ENCODE measurements at places on chromosomes 13 and 19.

GRCh38 chr13:60395971-60396782 lies 843 bp upstream of the TDRD3 start:
- H3K36me3 ChIP-seq = no peaks in the 10 kb centered on the region
- H3K27me3 ChIP-seq = no peaks in the 10 kb centered on the region
- H3K4me3 ChIP-seq = peak overlapping the region; percentile 84
- H3K27ac ChIP-seq = peak overlapping the region; percentile 89

DNA sequence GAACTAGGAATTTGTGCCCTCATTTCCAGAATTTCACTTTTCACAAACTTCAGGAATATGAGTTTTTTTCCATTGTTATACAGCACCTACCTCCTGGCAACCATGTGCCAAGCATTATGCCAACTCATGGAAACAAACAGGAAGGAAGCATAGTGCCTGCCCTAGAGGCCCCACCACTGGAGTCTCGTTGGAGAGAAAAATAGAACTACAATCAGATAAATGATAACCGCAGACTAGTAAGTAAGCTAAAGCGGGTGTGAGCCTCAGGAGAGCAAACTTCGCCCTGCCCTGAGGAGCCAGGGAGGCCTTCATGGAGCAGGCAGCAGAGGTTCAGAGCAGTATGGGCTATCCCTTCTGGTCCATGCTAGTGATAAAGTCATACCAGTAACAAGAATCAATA lies 75.9 kb downstream of the FRY start:
- H3K4me1 ChIP-seq = no peaks in the 10 kb centered on the region
- no peak overlapping the region for H3K27ac ChIP-seq
- no peak for DNase-seq
- H3K27me3 ChIP-seq = no peaks in the 10 kb centered on the region

DNA sequence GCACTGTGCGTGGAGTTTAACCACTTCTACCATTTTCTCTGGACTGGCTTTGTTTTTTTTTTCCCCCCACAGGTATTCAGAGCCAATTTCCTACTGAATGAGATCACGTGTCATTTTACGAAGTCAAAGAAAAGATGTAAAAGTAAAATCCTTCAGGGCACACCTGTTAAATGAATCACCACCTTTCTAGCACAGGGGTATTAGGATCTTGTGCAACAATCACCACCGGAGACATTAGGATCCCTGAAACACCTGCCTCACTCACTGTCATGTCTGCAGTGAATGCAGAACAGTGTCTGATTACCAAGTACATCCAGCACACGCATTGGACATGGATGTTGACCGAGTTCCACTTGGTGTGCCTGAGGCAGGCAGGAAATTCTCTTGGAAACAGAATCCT lies 17.2 kb downstream of the BRD4 start:
- H3K27ac ChIP-seq = no peak overlapping the region
- DNase-seq = no peak
- H3K27me3 ChIP-seq = no peaks in the 10 kb centered on the region
- H3K4me3 ChIP-seq = no peak overlapping the region
- no peaks in the 10 kb centered on the region for H3K36me3 ChIP-seq

GRCh38 chr19:52188822-52189734 lies 774 bp upstream of the PPP2R1A start:
- H3K27me3 ChIP-seq = no peaks in the 10 kb centered on the region
- peak overlapping the region; percentile 40 for H3K4me3 ChIP-seq
- peaks cover 10% of the 10 kb centered on the region for H3K4me1 ChIP-seq
- DNase-seq = no peak
- peaks cover 4% of the 10 kb centered on the region for H3K36me3 ChIP-seq
- H3K27ac ChIP-seq = peak overlapping the region; percentile 70

GRCh38 chr13:66171920-66172319 lies 1058.2 kb downstream of the PCDH9 start:
- H3K27ac ChIP-seq = no peak overlapping the region
- H3K36me3 ChIP-seq = no peaks in the 10 kb centered on the region
- no peaks in the 10 kb centered on the region for H3K4me1 ChIP-seq
- DNase-seq = no peak
- H3K27me3 ChIP-seq = no peaks in the 10 kb centered on the region
- no peak overlapping the region for H3K4me3 ChIP-seq

DNA sequence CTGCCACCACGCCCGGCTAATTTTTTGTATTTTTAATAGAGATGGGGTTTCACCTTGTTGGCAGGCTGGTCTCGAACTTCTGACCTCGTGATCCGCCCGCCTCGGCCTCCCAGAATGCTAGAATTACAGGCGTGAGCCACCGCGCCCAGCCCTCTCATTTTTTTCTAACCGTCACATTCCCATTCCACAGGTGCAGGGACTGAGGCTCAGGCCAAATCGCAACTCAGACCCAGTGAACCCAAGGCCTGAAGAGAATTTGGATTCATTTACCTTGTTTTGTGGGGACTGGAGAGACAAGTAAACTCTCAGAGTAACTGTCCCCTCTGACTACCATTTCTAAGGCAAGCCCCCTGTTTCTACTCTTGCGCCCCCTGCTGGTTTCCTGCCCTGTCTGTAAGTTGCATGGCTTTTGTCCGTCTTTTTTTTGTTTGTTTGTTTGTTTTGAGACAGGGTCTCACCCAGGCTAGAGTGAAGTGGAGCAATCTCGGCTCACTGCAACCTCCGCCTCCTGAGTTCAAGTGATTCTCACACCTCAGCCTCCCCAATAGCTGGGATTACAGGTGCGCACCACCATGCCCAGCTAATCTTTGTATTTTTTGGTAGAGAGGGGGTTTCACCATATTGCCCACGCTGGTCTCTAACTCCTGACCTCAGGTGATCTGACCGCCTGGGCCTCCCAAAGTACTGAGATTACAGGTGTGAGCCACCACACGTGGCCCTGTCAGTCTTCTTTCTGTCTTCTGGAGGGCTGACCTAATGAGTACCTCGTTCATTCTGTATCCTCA lies 2.3 kb upstream of the STRN4 start:
- H3K27me3 ChIP-seq = no peaks in the 10 kb centered on the region
- no peak overlapping the region for H3K4me3 ChIP-seq
- H3K27ac ChIP-seq = no peak overlapping the region
- peaks cover 5% of the 10 kb centered on the region for H3K4me1 ChIP-seq

All from mesendoderm (in vitro differentiated cells).